ENCODE measurements at places on chromosomes 12 and 14.
A peak's percentile ranks its signal among the peaks of the same experiment; 100 is the strongest.

DNA sequence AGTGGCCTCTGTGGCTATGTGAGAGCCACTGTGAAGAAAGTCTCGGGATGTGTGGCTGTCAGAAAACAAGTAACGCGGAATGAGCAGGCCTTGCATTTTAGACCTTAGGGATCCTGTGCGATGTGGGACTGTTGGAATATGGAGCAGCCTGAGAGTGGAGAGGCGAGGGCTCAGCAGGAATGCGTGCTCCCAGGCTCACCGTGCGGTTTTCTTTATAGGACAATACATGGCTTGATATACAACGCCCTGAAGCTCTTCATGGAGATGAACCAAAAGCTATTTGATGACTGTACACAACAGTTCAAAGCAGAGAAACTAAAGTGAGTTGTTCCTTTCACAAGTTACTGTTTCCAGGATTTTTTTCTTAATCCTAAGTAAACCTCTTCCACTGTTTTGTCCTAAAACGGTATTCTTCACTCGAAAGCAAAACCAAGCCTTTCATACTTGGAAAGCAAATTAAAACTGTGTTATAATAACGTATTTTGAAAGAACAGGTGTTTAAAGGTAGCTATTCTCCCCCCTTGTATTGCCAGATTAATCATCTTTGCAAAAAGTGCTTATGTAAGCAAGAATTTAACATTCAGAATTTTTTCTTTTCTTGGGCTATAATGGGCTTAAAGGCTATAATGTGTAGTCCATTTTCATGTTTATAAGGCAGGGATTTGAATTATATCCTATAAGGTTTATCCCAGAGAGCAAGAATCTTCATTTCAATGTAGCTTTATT is 54.8 kb upstream of the DYNC1H1 start:
- DNase-seq: no peak

- DNase-seq: no peak
These were observed 162.5 kb downstream of the SLC38A4 start for GRCh38 chr12:46663318-46663717.

GRCh38 chr14:97196336-97196735 is 399.2 kb downstream of the VRK1 start:
- no peak for DNase-seq

DNA sequence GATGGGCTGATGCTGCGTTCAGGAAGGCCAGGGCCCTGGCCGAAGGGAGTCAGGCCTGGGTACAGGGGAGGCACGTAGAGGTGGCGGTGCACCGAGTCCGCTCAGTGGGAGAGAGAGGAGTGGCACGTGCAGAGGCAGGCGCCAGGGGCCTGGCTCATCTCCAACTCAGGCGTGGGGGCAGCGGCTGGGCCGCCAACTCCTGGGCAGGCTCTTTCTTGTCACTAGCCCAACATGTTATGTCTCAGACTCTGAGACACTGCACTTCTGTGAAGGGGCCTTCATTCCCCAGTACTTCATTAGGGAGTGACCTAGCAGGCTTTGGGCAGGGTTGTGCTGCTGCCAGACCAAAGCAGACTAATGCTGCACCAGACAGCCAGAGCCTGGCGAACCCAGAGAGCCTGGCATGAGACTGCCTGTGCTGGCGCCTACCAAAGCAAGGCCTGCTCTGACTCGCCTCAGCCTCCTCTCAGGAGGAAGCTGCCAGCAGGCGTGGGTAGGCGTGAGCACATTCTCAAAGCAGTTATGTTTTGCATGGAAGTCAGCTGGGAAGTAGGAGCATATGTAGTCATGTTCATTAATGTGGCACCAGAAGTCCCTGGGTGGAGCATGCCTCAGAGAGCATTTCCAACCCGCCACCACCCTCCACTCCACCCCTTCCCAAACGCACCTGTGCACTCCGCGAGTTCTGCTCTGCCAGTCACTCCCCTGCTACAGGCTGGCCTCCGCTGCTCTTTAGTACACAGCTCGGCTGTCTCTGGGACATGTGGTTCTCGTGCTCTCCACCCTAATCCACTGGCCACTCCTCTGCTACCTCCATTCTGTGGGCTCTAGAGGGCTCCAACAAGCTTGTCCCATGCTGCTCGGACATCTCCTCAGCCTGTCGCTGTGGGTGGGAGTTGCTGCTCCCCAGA is 9.7 kb downstream of the CKB start:
- peak; percentile 98 for DNase-seq

GRCh38 chr12:64528616-64529015 is 76.7 kb downstream of the TBK1 start:
- DNase-seq: no peak

GRCh38 chr14:101960225-101960624 is 4.1 kb upstream of the DYNC1H1 start:
- DNase-seq: no peak

GRCh38 chr14:104130974-104131651 is 7.3 kb upstream of the KIF26A start:
- DNase-seq: peak; percentile 96

- no peak for DNase-seq
These were observed 25.8 kb downstream of the SNRNP35 start for GRCh38 chr12:123483602-123484248.

GRCh38 chr14:90568405-90568804 is 171.6 kb downstream of the CALM1 start:
- DNase-seq: peak; percentile 26

GRCh38 chr12:121034616-121035305 is 4.3 kb downstream of the OASL start:
- no peak for DNase-seq

- DNase-seq: no peak
These were observed 476.5 kb downstream of the APAF1 start for GRCh38 chr12:99121546-99121945.

DNA sequence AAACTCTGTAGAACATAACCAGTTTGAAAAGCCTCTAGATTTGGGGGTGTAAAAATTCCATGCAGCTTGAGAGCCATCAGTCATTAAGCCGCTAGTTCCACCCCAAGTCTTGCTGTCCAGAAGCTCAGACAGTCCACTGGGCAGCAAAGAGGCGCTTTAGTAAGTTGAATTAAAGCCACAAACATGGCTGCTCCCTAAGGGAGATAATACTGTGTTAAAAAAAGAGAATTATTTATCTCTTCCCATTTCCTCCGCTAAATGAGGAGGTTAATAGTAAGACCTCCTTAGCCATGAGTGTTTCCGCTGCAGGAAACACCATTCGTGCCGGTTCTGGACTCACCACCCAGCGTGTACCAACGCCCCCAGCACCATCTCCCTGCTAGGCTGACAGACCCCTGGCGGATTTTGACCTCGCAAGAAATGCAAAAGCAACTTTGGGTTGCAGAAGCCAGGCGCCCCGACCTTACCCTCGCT is 536 bp downstream of the TM7SF3 start:
- no peak for DNase-seq

GRCh38 chr12:19544353-19544752 is 105.1 kb downstream of the AEBP2 start:
- no peak for DNase-seq

DNA sequence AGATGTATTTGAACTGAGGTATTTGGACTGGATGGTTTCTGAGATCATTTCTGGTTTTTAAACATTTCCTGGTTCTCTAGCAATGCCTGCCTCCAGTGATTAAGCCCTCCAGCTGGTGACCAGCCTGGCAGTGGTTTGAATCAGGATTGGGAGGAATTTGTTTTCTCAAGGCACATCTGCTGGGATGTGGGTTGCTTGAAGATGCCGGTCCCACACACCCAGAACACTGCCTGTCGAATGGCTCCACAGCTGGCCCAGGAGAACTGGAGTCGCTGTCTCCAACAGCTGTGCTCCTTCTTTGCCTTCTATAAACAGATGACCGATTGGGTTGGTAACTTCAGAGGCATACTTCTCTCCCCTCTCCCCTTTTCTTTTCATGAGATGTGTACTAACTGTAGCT is 258.0 kb upstream of the DDHD1 start:
- no peak for DNase-seq

DNA sequence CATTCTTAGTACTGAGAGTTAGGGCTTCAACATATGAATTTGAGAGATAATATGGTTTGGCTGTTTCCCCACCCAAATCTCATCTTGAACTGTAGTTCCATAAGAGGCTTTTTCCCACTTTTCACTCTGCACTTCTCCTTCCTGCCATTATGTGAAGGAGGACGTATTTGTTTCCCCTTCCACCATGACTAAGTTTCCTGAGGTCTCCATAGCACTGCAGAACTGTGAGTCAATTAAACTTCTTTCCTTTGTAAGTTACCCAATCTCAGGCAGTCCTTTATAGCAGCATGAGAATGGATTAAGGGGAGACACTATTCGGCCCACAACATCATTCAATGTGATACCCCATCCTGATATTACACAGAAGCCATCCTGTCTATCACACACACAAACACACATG is 36.8 kb upstream of the ALG10B start:
- DNase-seq: no peak

GRCh38 chr12:5442251-5443006 is 10.5 kb downstream of the NTF3 start:
- DNase-seq: no peak

DNA sequence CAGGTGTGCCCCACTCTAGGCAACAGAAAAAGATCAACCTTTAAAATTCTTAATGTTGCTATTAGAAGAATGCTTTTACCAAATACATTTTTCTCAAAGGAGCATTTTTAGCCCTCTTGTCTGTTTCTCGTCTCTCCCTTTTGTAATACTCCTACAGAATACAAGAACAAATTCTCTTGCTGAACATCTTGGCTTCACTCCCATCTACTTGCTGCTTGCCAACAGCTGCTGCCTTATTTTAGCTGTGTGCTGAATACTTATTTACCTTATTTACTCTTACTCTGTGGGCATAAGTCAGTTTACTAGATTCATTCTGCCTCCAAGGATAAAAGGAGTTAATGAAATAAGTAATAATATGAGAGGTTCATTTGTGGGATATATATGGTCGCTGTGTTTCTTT is 70.8 kb downstream of the POLR3B start:
- DNase-seq: peak; percentile 1

DNA sequence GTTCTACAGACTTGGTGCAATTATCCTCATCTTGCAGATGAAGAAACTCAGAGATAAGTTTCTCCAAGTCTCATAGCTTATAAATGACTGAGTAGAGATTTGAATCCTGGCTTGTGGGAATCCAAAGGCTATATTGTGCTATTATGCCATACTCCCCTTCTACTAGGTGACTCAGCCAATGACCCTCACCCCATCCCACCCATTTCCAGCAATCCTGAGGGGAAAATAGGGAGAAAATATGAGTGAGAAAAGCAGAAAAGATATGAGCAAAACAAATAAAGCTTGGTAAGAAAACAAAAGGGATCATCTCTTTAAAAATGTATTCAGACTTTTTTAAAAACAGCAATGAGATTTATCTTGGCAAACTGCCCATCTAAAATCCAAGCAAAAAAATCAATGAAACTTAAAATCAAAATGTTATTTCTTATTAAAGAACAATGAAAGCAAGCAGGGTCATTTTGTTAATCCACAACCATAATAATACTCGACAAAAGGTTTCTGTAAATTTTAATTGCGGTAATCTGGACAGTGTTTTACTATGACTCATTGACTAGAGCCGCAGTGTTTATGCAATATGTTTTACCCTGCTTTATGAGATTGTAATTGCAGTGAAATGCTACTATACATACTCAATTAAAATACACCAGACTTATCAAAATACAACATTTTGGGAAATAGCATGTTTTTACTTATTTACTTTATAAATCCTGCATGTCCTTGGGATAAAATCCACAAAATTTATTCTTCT is 13.1 kb upstream of the LGR5 start:
- no peak for DNase-seq

GRCh38 chr12:59859171-59859510 is 263.3 kb downstream of the SLC16A7 start:
- no peak for DNase-seq

DNA sequence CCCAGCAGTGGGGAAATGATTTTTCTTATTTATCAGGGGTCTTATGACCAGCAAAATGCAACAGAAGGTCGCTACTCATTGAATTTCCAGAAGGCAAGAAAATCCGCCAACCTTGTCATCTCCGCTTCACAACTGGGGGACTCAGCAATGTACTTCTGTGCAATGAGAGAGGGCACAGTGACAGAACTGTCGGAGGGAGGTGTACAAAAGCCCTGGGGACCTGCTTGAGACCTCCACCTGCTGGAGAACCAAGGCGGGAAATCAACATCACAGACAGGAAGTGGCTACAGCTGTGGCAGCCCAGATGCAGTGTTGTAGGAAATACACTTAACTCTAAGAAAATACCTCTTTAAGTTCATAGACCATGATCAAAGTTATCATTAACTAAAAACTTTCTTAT is 250.9 kb upstream of the OR4E1 start:
- no peak for DNase-seq

DNA sequence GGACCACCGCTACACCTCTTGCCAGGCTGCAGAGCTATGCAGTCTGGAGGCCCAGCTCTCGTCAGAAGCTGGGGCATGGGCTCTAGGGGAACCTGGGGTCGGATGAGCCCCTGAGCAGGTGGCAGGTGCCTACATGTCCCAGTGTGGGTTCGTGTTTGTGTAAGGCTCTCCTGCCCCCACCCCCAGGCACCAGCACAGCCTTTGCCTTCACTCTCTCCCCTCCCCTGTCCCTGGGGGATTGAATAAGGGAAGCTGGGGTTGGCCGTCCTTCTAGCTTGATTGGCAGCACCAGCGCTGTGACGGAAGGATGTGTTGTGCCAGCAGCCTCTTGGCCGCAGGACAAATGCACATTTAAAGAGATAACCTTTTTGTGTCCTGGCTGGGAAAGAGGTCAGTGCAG is 34.8 kb upstream of the TSPAN9 start:
- no peak for DNase-seq

DNA sequence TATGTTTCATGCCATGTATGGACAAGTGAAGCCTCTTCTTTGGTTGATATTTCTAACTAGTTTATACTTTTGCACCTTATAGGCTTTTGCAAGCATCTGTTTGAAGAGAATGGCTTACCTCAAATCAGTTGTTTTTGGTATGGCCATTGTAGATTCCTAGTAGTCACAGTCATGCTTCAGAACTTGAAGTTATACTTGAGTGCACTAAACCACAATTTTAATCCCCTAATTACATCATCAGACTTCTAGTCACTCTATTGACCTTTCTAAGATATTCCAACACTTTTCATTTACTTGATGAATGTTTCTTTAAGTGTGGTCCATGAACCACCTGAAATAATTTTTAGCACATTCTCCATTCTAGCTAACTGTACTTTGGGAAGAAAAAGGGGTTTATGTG is 18.6 kb upstream of the KLRB1 start:
- DNase-seq: no peak

GRCh38 chr14:66628636-66629035 is 120.7 kb downstream of the GPHN start:
- no peak for DNase-seq

DNA sequence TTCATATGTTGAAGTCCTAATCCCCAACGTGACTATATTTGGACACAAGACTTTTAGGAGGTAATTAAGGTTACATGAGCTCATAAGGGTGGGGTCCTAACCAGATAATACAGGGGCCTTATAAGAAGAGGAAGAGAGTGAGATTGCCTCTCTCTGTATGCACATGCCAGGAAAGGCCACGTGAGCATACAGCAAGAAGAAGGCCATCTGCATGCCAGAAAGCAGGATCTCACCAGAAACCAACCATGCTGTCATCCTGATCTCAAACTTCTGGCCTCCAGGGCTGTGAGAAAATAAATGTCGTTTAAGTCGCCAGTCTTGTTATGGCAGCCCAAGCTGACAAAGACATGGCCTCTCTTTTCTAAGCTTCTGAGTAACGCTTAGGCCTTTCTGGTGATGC is 69.0 kb upstream of the GPHB5 start:
- no peak for DNase-seq

GRCh38 chr14:31206536-31207286 is 882 bp downstream of the HECTD1 start:
- no peak for DNase-seq

- DNase-seq: no peak
These were observed 29.7 kb upstream of the INSM2 start for GRCh38 chr14:35504260-35504659.

- DNase-seq: no peak
These were observed 7.6 kb upstream of the EXD2 start for GRCh38 chr14:69183735-69184134.

All from NCI-H446 treated with DMSO at 0.1 percent for 48 hours (cell line).